ENCODE measurements at places on chromosomes 5 and 9.

DNA sequence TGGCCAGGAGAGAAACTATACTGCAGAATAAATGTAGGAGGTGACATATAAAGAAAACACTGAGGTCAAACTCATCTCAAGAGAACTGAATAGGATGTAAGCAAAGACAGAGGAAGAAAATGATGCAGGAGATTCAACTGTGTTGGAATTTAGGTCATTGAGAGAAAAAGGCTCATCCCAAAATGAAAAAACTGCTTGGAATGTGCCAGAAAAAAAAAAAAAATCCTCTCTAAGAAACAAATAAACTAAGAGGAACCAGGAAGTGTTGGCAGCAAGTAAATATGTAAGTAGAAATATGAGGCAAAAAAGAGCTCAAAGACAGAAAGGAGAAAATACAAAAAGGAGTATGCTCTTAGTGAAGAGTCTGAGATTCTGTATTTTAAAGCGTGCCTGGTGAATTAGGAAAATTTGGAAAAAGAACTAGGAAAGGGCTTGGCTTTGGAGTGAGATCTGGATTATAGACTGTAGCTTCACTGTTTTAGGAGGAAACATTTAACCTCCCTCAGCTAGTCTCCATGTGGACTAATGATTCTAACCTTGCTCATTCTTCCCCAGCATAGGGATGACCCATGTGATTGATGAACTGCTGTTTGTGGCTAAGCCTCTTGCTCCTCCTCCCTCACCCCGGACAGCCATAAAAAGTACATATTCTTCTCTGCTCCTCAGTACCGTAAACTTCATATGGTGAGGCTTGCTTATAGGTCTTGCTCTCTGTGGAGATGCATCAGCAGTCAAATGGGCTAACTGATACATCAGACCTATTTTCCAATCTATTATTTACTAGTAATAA lies 185.6 kb upstream of the POU5F2 start:
- DNase-seq, result no peak

GRCh38 chr5:94345257-94345656 lies 273.1 kb downstream of the KIAA0825 start:
- DNase-seq, result no peak

DNA sequence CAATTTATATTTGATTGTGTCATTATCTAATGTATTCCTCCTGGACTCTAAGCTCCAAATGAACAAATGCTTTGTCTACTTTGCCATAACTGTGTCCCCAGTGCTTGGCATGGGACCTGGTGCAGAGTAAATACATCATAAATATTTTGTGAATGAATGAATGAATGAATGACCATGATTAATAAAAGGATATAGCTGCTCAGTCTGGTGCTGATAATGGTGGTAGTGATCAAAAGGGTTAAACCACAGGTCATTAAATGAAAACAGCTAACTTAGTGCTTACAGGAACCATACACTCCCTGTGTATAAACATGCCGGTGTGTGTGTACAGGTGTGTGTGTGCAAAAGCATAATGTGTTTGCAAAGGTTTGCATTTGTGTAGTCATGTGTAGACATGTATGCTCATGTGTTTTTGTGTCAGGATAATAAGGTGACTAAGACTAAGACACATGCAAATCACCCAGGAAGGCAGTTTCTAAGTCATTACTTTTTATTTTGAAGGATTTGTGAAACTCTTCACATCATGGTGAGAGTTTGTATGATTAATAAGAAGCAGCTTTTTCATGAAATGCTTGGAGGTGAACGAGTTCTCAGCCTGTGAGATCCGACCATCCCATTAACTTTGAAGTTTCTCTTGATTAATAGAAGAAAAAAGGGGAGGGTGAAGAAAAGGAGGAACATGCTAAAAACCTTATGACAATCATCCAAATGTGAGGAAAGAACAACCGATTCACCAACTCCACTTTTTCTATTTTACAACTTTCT lies 24.6 kb downstream of the SPARC start:
- no peak for DNase-seq

DNA sequence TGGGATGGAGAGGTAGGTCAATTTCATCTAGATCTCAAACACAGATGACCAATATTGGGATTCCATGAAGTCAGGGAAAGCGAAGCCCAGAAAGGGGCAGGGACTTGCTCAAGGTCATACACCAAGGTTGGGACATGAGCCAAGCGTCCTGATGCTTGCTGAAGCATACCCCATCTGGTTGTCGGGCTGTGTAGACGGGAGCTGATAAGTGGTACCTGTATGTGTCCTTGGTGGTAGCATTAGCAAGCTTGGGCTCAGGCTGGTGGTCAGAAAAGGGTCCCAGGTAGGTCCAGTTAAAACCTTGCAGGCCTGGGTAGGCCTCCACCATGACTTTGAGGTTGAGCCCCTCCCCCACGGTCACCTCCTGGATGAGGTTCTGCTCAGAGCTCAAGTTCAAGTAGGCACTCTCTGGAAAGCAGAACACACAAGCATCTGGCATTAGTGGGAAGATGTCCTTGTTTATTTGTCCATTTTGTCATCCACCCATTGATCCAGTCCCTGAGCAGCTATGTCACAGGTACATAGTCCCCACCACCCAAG lies 13.2 kb downstream of the CSF1R start:
- no peak for DNase-seq

DNA sequence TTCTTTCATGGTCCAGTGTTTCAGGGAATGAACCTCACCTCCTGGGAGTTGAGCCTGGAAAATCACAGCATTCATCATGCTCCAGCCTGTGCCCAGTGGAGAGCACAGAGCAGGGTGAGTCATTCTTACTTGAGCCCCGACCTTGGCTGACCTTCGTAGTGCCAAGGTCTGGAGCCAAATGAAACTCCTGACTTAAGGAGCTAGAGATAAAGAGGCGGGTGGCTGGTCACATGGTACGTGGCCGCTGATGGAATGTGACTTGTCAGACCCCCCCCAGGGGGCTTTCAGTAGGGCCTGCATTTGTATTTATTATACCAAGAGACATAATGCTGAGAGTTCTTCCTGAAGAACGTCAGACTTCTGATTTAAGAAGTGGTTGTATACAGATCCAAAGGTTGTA lies 15.0 kb upstream of the PIP5K1B start:
- DNase-seq, result no peak

DNA sequence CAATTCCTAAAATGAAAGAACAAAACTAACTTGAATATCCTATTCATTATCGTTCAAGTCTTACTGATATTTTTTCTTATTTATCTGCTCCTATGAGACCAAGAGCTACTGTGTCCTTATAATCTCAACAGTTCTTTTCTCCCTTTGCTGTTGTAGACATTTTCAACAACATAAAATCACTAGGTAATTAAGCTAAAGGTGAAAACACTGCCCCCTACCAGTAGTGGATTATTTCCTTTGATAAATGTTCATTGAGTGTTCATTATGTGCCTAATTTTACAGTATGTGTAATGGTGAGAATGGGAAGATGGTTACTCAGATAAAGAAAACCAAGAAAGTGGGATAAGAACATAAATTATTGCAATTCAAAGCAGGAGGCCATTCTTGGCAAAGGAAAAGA lies 41.4 kb upstream of the PAPPA start:
- DNase-seq, result no peak

DNA sequence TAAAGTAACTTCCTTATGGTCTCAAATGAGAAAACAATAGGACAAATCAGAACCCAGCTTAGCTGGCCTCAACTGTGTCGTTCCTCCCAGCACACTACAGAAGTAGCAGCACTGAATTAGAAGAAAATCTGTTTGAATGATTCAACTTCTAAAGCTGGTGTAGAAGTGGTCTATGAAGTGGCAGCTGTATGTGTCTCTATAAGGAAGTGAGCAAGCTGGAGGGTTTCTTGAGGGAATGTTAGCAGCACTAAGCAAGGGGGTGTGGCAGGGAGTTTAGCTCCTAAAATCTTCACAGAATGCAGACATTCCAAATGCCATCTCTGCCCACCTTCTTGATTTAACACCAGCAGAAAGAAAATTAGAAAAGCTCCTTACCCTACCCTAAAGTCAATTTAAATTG lies 4.1 kb downstream of the KLF9 start:
- no peak for DNase-seq

DNA sequence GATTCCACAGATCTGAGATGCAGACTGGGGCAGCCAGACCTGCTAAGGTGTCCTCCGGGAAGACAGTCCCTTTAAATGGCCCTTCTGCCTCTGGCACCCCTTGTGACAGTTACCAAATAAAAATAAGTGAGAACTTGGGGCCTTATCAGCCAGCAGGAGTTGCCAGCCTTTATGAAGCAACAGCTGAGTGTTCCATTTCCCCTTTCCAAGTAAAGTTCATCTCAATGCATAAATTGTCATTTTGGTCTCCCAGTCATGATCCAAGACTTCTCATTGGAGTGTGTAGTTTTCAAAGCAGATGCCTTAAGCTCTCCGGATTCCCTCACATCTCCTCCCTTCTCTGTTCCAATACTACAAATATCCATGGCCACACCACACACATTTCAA lies 4.1 kb downstream of the PTCH1 start:
- DNase-seq, result no peak

- DNase-seq, result no peak
Observed at GRCh38 chr9:137454145-137454596, 5.0 kb downstream of the NSMF start.

DNA sequence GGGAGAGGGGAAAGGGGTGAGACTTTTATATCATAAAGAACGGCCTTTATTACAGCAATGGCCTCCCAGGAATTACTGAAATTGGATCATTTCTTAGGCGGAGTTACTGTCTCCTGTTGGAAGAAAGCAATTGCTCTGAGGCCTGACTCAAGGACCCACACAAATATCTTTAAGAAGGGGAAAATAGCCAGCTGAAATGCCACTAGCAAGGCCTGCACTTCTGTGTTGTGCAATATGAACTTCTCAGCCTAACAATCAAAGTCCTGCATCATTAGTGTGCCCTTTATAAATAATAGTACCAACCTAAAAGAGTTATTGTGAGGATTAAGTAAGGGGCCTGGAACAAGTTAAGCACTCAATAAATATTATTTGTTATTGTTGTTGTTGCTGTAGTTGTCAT lies 30.1 kb upstream of the TRIM32 start:
- DNase-seq, result no peak

- DNase-seq, result no peak
Observed at GRCh38 chr5:51387884-51388275, 4.6 kb downstream of the ISL1 start.

GRCh38 chr5:65481171-65481581 lies 544 bp downstream of the ADAMTS6 start:
- DNase-seq, result no peak

GRCh38 chr5:139388198-139388821 lies 1.4 kb downstream of the MZB1 start:
- DNase-seq, result no peak

GRCh38 chr5:122442938-122443337 lies 130.9 kb downstream of the SNCAIP start:
- no peak for DNase-seq

DNA sequence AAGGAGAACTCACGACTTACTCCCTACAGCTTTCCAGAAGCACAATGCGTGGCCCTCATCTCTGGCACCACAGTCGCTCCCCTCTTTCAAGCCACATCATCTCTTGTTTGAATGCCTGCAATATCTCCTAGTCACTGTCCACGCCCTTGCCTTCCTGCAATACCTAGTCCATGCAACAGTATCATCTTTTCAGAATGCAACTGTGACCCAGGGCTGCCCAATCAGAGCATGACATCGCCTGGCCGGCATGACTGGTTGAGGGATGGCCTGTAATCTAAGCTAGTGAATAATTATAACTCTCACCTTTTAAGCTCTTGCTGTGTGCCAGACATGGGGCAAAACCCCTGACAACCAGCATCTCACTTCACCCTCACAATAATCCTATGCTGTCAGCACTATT lies 52.5 kb upstream of the CPEB4 start:
- no peak for DNase-seq

- no peak for DNase-seq
Observed at GRCh38 chr9:125851979-125852378, 104.8 kb downstream of the PBX3 start.

DNA sequence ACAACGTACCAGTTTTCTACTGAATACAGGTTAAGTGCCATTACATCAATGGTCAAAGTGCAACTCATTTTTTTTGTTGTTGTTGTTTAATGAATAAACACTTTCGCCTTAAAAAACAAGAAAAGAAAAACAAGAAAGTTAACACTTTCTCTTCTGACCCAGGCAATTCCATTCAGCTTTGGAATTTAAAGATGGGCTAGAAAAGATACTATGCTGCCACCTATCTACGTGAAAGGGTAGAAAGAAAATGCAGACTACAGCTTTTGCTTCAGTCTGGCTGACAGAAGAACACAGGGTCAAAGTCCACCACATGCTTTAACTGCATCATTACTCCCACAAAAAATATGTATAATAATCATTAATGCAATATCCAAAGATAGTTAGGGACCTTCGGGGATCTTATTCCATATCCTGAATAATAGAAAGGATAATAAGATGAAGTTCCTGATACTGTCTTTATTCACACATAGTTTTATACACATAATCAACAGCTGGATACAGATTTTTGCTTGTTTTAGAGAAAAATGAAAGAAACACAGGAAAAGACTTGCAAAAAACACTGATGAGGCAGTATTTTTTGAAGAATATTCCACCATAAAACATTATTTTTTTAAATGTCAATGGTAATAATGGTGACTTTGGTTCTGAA lies 40.4 kb downstream of the ZDHHC21 start:
- no peak for DNase-seq

- no peak for DNase-seq
Observed at GRCh38 chr9:113359385-113359784, 10.0 kb downstream of the BSPRY start.

DNA sequence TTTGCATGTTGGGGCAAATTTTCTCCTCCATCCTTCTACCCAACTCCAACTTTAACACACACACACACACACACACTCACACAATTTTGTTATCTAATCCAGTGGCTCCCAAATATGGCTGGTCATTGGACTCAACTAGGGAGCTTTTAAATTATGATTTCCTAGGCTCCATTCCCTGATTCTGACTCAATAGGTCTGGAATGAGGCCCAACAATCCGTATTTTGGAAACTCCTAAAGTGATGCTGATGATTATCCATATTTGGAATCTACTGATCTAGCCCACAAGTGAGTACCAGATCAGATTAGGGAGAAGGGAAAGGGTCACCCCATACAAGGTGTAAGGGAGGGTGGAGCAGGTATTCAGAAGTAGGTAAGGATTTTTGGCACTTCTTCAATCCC lies 309.7 kb downstream of the TLE1 start:
- DNase-seq, result no peak

- DNase-seq, result no peak
Observed at GRCh38 chr5:117675646-117676045, 1101.0 kb upstream of the SEMA6A start.

- no peak for DNase-seq
Observed at GRCh38 chr9:9552665-9553064, 1060.1 kb downstream of the PTPRD start.

Data from stimulated activated CD4-positive, alpha-beta T cell treated with anti-CD3 and anti-CD28 coated beads, Interleukin-15, amount 100 ng/mL, for 48 hours (primary cell).